ENCODE measurements at places on chromosomes 7 and 10. TPM values are rescaled to one million over a fixed set of nuclear protein-coding genes. Genes with fewer than 3 reads are reported as not detected.

DNA sequence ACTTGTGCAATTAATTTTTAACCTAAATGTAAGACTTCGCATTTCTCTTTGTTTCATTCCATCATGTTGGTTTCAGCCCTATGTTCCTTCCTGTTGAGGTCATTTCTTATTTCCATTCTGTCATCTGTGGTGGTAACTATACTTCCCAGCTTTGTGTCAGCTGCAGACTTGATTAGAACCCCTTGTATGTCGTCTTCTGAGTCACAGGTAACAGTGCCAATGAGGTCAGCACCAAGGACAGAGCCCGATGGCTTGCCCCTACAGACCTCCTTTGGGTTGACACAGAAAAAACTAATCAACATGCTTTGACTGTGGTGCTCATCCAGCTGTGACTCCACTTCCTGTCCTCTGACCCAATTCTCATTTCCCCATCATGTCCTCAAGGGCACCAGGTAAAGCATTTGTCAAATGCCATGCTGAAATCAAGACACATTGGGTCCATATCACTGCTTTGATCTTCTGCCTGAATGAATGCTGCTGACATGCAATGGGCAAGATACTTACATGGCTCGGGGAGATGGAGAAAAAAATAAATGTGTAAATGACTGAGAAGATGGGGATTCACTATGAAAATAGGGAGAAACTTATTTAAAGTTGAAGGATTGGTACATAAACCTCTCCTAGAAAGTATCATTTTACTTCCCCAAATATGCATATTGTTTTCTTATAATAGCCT is 25.6 kb upstream of the CRTAC1 start:
- ATAC-seq = no peak

GRCh38 chr10:104199567-104199966 is 32.6 kb downstream of the CFAP43 start:
- no peak for ATAC-seq

- peak; percentile 9 for ATAC-seq
Measured at GRCh38 chr10:93072713-93073538, 767 bp upstream of the CYP26A1 start.

GRCh38 chr7:150663802-150664494 is 21.6 kb upstream of the GIMAP2 start:
- no peak for ATAC-seq

GRCh38 chr10:23197416-23197861 is 5.3 kb downstream of the PTF1A start:
- ATAC-seq = no peak

GRCh38 chr10:437698-438490 is 251.6 kb downstream of the DIP2C start:
- ATAC-seq = no peak

- ATAC-seq = no peak
Measured at GRCh38 chr7:86708031-86708680, 64.4 kb downstream of the GRM3 start.

- ATAC-seq = no peak
Measured at GRCh38 chr7:91135300-91135699, 128.9 kb upstream of the FZD1 start.

DNA sequence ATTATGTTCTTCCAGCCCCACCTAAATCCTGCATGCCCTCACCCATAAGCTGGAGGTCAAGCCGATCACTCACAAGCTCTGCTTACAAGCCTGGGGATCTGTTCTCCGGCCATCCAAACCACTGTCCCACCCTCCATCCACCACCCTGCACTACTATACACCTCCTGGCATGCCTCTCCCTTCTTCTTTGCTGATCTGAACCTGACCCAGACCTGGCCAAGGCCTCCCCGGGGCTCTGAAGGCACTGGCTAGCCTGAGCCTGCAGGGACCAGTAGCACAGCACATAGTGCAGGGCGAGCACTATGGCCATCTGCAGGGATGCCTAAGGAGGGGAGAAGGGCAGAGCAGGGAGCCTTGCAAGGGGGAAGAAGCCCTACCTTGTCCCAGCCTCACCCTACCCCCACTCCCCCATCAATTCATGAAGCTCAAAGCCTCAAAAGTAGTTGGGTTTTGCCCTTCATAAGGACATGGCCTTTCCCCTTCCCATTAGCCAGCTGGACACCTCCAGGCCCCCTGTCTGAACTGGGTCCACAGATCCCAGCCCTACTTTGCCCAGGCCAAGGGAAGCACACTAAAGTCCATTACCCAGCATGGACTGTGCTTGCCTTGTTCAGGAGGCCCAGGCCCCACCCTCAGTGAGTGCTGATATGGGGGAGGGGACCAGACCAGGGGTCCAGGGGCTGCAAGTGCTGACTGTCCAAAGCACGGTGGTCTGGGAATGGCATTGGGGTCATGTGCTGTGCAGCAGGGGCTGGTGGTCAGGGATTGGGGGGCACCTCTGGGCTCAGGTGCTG is 29.6 kb downstream of the CHAT start:
- ATAC-seq = no peak

DNA sequence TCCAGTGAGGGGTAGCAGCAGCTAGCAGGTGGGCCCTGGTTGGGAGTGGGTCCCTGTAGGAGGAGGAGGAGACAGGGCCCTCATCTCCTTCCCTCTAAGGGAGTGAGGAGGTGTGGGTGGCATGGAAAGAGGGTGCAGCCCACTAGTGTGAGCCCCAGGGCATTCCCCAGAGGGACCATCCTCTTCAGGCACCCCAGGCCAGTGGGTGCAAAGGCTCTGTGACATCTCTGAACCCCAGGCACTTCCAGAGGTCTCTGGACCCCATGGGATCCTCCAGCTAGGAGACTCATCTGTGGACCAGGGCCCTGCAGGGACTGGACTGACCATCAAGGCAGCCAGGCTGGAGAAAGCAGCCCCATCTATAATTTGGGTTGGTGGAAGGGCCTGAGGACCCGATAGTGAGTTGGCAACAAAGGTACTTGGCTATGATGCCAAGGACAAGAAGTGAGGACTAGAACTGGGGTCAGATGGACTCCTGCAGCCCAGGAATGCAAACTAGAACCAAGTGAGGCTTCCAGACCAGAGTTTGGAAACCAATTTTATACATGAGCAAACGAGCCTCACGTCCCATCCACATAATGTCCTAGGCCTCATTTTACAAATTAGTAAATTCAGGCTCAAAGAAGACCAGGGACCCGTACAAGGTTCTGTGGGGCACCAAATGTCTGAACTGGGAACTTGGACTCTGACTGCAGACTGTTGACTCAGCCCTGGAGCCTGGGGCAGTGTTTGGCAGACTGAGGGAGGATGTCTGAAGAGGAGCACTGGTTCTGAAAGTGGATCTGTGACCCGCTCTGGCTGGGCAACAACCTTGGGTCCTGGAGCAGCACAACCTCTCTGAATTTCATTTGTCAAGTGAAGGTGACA is 1.4 kb upstream of the VSTM4 start:
- ATAC-seq = peak; percentile 16

DNA sequence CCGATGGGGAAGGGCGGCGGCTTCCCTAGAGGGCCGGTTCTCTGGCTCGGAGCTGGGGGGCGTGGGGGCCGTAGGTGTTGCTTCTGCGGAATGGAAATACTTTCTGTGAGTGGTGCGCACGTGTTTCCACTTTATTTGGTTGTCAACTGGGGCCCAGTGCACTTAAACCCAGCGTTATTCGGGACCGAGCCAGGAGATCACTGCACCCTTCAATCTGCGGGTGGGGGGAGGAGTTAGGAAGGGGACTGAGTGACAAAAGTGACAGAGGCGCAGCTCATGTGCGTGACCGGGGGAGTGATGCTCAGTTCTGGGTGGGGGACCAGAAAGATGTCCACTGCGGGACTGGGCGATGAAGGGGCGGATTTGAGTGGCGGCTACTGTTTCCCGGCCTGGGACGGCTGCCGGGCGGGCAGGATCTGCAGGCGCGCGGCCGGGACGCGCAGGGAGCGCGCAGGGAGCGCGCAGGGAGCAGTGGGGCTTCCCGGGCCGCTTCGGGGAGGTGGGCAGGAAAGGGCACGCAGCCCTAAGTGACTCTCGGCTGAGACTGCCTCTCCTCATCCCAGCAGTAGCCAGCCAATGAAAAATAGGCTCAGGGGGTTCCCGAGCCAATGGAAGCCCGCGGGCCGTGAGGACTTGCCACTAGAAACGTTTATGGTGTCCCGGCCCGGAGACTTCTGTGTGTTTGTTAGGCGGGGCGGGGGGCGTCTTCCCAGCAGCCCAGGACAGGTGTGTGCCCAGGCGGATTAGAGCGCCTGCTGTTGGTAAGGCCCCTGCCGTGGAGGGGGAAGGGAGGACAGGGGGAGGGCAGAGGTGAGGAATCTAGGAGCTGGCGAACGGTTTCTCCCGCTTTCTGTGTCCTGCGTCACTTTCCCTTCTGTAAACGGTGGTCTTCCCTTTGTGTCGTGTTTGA is 54.3 kb upstream of the KDM7A start:
- ATAC-seq = peak; percentile 47

The ZNF277 gene
- total RNA-seq = 17.0 TPM

The HMX3 gene
- total RNA-seq = not detected

The FFAR4 gene
- total RNA-seq = 0.16 TPM

- ATAC-seq = no peak
Measured at GRCh38 chr10:80139265-80139664, 6.7 kb downstream of the PLAC9 start.

Measured in esophagus mucosa (tissue), 1 donor.